Activated T-cell treated with anti-CD3 and anti-CD28 coated beads for 1 hour (primary cell): ENCODE measurements at places on chromosomes 1 and 21.

GRCh38 chr1:182699393-182700350 is 15.3 kb upstream of the RGS8 start:
- no peak for DNase-seq

DNA sequence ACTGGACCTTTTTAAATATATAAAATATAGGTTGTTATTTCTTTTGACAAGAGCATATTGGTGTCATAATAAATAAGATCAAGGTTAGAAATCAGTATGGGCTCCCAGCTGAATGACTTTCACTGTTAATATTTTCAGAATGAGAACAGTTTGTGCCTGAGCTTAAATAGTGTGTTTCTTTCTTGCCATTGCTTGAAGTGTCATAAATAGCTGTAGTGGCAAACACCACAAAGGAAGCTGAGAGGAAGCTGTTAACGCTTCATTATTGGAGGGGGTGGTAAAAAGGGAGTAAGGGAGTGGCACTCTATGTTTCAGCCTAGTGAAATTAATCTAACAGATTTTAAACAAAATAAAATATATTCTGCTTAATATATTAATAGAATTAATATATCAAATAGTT is 1089.8 kb upstream of the NCAM2 start:
- DNase-seq, result no peak

DNA sequence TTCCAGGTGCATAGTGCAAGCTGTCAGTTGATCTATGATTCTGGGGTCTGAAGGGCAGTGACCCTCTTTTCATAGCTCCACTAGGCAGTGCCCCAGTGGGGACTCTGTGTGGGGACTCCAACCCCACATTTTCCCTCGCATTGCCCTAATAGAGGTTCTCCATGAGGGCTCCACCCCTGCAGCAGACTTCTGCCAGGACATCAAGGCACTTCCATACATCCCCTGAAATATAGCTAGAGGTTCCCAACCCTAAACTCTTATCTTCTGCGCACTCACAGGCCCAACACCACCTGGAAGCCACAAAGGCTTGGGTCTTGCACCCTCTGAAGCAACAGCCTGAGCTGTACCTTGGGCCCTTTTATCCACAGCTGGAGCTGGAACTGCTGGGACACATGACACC is 65.7 kb upstream of the PKN2 start:
- no peak for DNase-seq

DNA sequence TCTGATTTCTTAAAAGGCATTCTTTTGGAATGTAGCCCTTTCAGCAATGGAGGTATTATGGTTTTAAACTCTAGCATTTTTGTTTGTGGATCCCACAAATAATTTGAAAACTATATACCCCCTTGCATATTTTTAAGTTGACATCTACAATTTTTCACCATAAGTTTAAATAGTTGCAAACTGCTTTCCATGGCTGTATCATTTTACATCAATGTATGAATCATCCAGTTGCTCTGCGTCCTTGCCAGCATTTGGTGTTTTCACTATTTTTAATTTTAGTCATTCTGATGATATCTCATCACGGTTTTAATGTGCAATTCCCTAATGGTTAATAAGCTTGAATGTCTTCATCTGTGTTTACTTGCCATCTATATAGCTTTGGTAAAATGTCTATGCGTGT is 20.7 kb downstream of the DIPK1A start:
- no peak for DNase-seq

GRCh38 chr1:3695326-3696217 is 43.3 kb downstream of the TP73 start:
- DNase-seq, result peak; percentile 23

GRCh38 chr1:219731771-219732170 is 118.9 kb upstream of the ZC3H11B start:
- no peak for DNase-seq

DNA sequence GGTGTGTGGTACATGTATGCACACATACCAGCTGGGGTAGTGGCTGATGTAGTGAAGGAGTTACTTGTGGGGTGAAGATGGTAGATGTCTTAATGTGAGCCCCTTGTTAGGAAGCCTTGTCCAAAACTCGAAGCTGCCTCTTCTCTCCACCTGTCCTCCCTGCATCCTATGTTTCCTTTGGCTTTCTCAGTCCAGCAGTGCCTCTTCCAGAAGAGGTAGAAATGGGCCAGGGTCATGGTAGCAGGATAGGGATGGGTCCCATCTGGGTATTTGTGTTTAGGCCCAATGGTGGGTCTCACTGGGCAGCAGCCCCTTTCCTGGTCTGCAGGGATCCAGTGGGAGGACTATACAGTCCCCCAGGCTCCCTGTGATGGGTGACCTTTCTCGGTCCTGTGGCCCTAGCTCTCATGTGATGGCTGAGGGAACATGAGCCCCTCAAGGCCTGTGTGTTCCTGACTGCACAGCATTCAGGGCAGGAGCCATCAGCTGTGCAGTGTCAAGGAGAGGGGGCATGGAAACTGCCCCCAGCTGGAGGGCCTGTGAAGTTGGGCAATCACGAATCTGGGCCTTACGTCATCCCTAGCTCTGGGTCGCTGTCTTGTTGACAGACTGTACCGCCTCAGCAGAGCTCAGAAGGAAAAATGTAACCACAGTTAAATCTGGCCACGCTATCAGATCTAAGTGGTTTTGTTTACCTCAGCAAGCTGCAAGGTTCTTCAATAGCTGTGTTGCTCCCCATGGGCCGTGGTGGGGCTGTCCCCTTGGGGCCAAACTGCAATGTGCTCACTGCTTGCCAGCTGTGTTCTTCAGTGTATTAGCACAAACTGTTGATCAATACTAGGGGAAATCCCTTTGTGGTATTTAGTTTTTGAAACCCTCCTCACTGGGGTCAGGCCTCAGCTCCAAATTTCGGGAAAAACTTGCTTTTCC is 82.7 kb downstream of the NOS1AP start:
- no peak for DNase-seq

GRCh38 chr1:111332190-111332589 is 41.5 kb downstream of the CHIA start:
- DNase-seq, result no peak

DNA sequence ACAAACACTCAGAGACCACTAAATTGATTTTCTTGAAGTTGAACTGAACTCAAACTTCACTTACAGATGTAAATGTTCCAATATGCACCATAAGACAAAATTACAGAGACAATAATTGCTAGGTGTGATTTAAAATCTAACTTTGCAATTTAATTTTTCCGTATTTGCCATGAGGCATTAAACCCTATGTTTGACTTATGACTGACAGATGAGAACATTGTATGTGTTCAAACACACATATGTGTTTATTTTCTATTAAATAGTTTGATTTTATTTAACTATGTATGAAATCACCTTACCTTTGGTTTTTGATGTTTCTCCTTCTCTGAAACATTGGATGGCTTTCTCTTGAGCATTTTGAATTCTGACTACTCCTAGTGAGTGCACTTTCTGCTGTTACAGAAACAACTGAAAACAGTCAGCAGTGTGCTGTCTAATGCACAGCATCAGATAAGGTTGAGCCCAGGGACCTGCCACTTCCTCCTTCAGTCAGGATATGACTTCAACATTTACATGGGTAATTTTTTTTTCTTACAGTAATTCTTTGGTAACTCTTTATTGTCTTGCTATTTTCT is at the start of gene SAMSN1:
Gene SAMSN1, minus strand, starts transcription at position 410 of the 575 bp plus-strand sequence. Its CDS starts 54 bp downstream, at position 356.
- DNase-seq, result peak; percentile 44

DNA sequence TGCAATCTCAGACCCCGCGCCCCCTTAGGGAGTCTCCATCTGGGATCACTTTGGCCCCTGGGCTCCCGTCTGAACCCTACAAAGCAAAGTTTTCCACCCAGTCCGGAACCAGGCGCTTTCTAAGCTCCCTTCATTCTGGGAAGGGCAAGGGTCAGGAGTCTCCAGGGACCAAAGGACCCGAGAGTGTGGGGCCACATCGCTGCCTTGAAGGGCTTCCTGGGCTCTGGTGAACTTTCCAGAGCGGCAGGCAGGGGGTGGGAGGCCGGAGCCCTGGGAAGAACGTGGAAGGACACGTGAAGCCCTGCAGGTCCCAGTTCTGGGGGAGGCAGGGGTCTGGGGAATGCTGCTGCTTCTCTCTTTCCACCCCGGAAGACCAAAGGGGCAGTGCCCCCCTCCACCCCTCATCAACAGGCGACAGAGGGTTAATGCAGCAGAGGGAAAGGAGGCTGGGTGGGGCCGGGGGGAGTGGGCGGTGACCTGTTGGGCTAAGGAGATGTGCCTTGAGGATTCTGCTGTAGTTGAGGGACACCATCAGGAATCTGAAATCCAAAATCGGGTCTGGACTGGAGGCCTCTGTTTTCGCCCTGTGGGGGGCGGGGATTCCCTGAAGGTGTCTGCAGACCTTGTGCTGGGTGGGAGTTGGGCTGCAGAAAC is 734 bp downstream of the CDK18 start:
- DNase-seq, result no peak

- DNase-seq, result no peak
These were observed 3.7 kb upstream of the WDR47 start for GRCh38 chr1:109045595-109045994.

DNA sequence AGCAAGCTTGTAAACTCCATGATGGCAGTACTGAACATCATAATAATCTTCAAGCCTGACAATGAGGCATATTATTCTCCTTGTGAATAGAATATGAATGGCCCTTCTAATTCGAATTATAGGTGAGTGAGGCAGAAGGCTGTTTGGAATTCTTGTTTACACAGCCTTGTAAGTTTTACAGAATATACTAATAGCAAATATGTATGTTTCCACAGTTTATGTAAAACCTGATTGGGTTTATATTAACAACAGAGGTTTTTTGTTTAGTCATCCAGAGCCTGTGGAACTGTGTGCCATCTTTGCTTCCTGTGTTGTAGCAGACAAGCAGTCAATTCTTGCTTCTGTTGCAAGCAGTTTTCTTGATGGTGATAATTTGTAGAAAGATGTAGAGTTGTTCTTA is 8.0 kb downstream of the OSBPL9 start:
- no peak for DNase-seq

- DNase-seq, result no peak
These were observed 45.7 kb downstream of the PTGFR start for GRCh38 chr1:78536427-78536826.

DNA sequence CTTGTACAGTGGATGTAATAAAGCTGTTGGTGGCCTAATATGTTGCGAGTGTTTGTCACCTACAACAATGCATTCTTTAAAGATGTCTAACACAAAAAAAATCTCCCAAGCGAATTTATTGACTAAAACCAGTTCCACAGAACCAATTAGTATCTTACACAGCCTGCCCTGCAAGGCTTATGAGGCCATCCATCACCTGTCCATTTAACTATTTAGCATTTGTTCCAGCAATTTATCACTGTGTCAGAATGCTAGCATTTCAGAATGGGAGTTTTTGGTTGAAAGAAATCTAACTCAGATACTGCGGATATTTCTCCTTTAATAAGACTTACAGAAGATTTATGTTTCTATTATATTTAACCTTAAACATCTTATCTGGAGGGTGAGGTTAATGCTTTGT is 831.1 kb upstream of the PRMT6 start:
- no peak for DNase-seq

GRCh38 chr1:187870552-187870951 is 1041.8 kb downstream of the PLA2G4A start:
- no peak for DNase-seq

GRCh38 chr1:55531644-55532043 is 316.5 kb upstream of the USP24 start:
- DNase-seq, result no peak
